ENCODE measurements at places on chromosomes 13 and 19.

- no peak for DNase-seq
Observed at GRCh38 chr13:53778937-53779336, 750.3 kb downstream of the OLFM4 start.

- DNase-seq: no peak
Observed at GRCh38 chr19:31617010-31617585, 267.9 kb upstream of the TSHZ3 start.

GRCh38 chr13:37143911-37144310 lies 38.4 kb upstream of the CSNK1A1L start:
- no peak for DNase-seq

DNA sequence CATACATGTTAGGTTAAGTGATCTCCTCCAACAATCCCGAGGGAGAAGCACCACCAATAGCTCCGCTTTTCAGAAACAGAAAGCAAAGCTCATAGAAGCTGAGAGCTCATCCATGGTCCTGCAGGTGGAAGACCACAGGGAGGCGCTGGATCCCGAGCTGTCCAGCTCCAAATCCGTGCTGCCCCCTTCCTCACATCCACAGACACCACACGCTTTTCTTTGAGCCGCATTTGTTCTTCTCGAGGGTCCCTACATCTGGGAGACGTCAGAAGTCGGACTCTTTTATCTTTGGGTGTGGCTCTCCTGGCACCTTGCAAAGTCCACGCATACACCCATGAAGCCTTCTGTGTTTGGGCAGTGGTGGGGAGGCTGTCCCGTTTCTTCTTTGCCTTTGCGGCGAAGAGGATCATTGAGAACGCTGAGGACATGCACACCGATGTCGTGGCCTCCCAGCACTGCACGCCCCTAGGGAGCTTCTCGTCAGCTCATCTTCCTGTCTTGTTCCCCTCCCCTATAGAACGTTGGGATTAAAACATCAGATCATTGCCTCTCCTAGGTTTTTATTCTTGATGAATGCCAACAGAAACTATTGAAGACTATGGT lies 184.8 kb downstream of the TEX29 start:
- DNase-seq: no peak

DNA sequence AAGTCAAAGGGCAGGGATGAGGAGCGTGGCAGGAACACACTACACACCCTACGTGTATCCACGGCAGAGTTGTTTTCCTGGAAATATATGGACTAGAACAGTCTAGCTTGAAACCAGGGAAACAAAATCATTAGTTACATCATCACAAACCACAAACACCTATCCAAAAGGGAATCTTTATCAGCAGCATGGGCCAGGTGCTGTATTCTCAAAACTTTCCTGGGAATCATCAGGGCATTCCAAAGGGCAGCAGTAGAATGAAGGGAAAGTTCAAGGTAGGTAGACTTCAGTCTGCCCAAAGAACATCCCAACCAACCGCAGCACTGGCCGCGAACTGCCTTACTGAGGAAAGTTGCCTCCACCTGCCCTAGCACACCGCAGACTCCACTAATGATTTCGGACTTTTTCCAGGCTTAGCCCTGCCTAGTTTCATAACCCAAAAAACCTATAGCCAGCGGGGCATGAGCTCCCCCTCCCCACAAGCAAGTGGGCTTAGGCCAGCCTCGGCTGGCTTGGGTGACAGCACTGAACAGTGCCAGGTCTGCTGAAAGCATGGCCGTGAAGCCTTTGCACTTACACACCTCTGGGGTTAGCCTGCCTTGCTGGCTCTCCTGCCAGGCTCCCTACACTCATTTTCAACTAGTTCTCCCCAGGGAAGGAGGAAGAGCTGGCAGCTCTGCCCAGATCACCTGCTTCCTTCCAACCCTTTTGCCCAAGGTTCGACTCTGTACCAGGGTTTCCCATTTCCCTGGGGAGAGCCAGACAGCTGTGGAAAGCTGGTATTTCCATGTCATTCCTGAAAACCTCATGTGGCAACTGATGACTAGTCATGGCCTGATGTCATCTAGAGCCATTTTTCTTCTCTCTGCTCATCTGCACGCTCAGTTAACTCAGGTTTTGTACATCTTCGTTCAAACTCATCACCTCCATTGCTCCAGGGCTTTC lies 77.3 kb upstream of the UBAC2 start:
- no peak for DNase-seq

DNA sequence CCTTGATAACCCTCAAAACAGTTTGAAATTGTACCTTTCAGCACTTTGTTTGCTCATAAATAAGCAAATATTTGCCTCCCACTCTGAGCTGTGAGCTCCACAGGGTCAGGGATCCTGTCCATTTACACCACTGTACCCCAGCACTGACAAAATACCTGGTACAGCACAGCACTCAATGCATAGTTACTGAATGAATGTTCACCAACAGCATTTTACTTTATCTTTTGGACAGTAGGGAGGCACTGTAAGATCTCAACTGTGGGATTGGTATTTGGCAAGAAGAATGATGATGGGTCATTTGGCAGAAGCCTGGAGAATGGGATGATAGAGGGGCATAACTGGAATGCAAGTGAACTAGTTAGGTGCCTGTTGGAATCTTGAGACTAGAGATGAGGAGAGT lies 127.2 kb upstream of the ARGLU1 start:
- DNase-seq: no peak

DNA sequence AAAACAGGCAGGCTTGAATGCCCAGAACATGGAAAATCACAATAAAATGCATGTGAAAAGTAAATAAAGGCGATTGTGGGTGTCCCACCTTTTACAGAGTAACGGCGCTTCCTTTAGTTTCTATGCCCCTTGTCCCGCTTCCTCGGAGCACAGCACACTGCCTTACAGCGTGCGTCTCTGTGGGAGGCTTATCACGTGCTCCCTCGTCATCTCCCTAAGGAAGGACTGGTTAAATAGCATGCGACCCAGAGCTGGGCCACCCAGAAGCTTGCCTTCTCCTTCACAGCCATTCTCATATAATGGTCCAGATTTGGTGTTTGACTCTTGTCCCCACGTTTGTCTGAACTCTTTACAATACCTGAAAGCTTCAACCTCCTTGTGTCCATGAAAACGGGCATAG lies 56.6 kb downstream of the LIG4 start:
- no peak for DNase-seq

DNA sequence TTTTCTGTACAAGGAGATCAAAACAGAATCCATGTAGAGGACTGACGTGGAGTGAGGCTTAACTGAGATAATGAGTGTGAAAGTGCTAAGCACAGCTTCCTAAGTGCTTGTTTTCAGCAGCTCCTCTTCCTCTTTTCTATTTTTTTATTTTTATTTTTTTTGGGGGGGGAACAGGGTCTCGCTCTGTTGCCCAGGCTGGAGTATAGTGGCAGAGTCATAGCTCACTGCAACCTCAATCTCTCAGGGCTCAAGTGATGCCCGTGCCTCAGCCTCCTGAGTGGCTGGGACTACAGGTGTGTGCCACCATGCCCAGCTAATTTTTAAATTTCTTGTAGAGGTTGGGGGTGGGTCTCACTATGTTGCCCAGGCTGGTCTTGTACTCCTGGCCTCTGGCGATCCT lies 5.6 kb upstream of the FOSB start:
- no peak for DNase-seq

DNA sequence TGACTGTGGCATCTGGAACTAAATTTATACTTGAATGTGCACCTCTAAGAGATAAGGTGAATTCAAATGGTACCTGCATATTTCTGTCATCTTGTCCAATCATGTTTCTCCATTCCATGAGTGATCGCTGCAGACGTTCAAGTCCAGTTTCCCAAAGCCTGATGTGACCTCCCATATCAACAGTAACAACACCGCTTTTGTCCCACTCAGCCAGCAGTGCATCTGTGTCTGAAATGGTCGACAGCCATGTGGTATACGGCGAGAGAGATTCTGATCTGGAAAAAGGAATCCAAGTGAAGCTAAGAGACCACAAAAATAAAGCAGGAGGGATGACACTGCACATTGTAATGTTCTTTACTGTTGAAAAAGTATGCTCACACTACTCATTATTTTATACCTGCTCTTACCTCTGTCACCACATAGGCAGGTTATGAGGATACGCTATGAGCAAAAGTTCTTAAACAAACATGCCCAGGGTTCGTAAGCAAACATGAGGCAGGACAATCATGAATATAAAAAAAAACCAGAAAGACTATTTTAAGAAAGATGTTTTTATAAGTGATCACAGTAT lies 213.6 kb downstream of the RGCC start:
- DNase-seq: no peak

- DNase-seq: no peak
Observed at GRCh38 chr19:19074196-19074882, 10.5 kb downstream of the SLC25A42 start.

DNA sequence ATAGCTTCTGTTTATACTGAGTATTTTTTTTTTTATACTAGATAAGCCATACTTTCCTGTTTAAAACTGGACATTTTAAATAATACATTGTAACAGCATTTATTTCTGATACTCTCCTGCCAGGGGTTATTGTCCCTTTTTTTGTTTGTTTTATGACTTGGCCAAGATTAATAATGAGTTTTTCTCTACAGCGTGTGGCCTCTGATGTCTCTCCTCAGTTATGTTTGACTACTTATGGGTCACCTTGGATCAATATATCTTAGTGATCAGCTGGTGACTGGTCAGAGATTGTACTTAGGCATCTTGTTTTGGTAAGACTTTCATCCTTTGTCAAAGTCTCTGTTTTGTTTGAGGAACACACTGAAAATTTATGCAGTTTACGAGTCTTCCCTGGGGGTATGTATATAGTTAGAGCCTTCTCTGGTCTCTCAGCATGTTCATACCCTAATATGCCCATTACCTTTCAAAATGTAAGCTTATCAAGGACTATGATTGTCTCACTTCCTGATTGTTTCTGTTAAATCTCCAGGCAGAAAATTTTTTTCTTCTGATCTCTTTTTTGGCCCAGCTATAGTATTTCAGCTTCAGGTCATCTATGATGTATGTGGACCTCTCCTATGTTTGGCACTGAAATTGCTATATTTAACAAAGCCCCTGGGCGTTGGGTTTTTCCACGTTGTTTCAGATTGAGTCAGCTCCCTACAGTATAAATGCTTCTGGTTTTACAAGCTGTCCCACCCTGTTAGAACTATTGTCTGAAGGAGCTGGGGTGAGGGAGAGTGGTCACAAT lies 87.9 kb downstream of the URI1 start:
- DNase-seq: no peak

- no peak for DNase-seq
Observed at GRCh38 chr19:3194106-3195087, 8.7 kb downstream of the NCLN start.

GRCh38 chr19:1016647-1017114 lies 4.2 kb downstream of the TMEM259 start:
- peak; percentile 60 for DNase-seq

GRCh38 chr13:71798707-71799106 lies 68.3 kb downstream of the DACH1 start:
- no peak for DNase-seq

- no peak for DNase-seq
Observed at GRCh38 chr19:55519451-55520311, 17.3 kb downstream of the SBK2 start.

DNA sequence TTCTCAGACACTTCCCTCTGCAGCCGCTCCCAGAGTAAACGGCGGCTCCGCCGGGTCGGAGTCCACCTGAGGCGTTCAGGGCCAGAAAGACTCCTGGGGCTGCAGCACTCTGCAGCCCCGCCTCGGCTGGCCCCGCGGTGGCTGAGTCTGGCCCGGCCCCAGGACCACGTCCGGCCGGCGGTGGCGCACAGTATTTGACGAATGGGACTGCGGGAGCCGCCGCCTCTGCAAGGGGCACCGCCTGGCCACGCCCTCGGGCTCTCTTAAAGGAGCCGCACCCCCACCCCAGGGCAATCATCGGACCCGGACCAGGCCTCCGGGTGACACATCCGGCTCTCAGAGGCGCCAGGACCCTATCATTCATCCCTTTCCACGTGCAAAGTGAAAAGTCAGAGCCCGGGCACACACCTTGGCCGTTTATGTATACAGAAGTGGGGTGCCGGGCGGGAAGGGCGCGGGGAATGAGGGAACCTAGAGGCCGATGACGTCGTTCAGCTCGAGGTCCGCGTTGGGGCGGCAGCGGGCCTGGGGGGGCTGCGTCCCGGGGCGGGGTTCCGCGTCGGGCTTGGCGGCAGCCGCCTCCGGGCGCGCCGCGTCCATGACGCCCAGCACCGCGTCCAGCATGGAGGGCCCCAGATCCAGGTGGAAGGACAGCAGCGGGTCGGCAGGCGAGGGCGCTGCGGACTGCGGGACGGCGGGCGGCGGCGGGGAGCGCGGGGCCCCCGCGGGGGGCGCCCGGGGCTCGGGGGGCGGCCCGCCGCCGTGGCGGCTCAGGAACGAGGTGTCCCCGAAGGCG lies 1.2 kb upstream of the LENG9 start:
- peak; percentile 95 for DNase-seq

- DNase-seq: no peak
Observed at GRCh38 chr13:85557691-85558467, 241.3 kb downstream of the SLITRK6 start.

- DNase-seq: no peak
Observed at GRCh38 chr19:32870981-32871451, 1.4 kb upstream of the SLC7A9 start.

- no peak for DNase-seq
Observed at GRCh38 chr13:43773602-43774001, 13.2 kb downstream of the ENOX1 start.

DNA sequence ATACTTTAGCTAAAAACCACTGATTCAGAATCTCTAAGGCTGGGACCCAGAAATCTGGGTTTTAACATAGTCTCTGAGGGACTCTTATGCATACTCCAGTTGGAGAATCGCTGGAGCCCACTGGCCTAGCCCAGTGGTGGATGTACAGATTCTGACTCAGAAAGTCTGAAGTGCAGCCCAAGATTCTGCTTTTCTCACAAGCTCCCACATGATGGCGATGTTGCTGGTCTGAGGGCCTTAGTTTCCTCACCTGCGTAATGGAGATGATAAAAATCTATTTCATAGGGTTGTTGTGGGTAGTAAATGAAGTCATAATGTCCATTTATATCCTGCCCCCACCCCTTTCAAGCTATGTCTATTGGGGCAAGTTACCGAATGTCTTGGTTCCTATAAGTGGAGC lies 7.7 kb upstream of the CDADC1 start:
- DNase-seq: no peak

DNA sequence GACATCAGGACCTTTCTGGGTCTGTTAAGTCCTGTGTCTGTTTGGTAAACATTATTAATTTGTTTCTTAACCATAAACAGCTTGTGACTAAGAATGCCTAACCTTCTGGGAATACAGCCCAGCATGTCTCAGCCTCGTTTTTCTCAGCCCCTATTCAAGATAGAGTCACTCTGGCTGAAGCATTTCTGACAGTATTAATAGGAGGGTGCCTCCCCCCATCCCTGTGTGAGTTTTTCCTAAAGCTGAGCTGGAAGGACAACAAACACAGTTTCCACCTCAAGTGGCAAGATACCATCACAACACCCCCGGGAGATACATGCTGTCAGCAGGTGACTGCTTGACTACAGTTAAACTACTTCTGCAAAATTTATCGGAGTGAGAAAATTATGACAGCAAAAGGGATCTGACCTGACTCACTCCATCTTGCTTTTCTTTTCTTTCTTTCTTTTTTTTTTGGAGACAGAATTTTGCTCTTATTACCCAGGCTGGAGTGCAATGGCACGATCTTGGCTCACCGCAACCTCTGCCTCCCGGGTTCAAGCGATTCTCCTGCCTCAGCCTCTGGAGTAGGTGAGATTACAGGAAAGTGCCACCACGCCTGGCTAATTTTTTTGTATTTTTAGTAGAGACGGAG lies 59.3 kb upstream of the ABCC4 start:
- DNase-seq: no peak

All from transverse colon (tissue), 4 donors.